ENCODE measurements at places on chromosomes 6 and 20.

DNA sequence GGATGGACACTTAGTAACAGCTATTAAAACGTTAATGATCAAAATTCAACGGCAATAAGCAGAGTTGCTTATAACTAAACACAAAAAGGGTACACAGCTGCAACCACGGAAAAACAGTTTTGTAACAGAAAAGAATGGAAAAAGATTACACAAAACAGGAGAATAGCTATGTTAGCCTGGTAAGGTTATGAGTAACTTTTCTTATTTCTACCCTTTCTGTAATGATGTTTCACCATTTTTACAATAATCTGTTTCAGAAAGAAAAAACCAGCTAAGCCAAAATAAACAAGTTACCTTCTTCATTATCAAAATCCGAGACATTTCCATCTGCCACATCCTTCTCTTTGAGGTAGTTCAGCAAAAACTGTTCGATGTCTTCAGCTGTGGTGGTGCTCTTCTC is 27.4 kb downstream of the TTI1 start:
- DNase-seq, result no peak

GRCh38 chr6:92292067-92292466 is 1127.3 kb downstream of the EPHA7 start:
- DNase-seq, result no peak

GRCh38 chr6:158020272-158020711 is 38.6 kb downstream of the SYNJ2 start:
- DNase-seq, result peak; percentile 4

DNA sequence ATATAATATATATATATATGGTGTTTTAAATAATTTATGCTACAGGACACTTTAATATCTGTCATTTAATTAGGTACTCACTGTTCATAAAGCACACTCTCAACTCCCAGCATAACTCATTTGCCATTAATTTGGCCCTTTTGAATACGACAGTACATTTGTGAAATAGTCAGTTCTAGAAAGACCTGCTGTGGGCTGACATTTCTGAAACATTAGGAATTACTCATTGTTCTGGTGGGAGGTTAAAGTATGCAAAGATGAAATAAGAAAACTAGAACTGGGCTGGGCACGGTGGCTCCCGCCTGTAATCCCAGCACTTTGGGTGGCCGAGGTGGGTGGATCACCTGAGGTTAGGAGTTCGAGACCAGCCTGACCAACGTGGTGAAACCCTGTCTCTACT is 497.5 kb downstream of the UTRN start:
- DNase-seq, result no peak
